Heart right ventricle (tissue), 16 donors: ENCODE measurements at places on chromosomes 6 and 20. TPM values are rescaled to one million over a fixed set of nuclear protein-coding genes. Genes with fewer than 3 reads are reported as not detected.

BMP7 gene
- 3.9 TPM for polyA plus RNA-seq

MOG gene
- 3.1 TPM for polyA plus RNA-seq

NKX2-2 gene
- not detected for polyA plus RNA-seq

CLIC5 gene
- polyA plus RNA-seq, result 28.1 TPM

SPATS1 gene
- polyA plus RNA-seq, result not detected

MRPL18 gene
- polyA plus RNA-seq, result 131 TPM
